ENCODE measurements at places on chromosomes 3 and 15.

DNA sequence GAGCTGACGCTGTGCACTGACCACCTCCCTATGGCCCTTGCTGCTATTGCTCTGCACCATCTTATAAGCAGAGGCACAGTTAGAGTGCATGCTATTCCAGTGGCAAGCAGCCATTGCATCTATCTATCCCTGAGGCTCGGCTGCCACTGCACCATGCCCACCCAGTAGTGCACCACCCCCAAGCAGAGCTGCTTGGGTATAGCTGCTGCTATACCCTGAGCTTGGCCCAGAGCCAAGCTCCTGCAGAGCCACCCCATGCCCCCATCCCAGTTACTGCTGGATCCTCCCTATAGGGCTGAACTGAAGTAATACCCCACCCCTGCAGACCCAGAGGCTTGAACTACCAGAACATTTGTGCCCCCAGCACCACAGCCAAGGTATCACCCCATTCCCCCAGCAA, 19.6 kb upstream of the IGSF10 start:
- DNase-seq: no peak

GRCh38 chr3:161851941-161852566, 355.4 kb downstream of the OTOL1 start:
- no peak for DNase-seq

DNA sequence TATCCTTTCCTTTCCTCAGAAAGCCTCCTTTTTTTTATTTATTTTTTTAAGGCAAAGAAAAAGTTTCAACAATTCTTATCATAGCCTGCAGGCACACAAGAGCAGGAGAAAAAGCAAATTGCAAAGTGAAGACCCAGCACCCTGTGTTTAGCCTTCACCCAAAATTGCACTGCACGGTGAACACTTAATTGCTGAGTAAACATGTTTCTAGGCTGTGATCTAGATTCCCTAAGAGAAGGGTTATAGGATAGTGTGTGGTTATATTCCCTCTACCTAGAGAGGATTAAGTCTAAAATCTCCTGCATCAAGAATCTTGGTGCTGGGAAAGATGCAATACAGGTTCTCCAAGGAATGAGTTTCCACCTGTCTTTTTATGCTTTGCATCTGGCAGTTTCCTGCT, 70.2 kb upstream of the BFSP2 start:
- no peak for DNase-seq

- no peak for DNase-seq
Measured at GRCh38 chr3:28947751-28948150, 333.1 kb upstream of the RBMS3 start.

- DNase-seq: no peak
Measured at GRCh38 chr3:23728601-23729117, 77.1 kb upstream of the UBE2E1 start.

DNA sequence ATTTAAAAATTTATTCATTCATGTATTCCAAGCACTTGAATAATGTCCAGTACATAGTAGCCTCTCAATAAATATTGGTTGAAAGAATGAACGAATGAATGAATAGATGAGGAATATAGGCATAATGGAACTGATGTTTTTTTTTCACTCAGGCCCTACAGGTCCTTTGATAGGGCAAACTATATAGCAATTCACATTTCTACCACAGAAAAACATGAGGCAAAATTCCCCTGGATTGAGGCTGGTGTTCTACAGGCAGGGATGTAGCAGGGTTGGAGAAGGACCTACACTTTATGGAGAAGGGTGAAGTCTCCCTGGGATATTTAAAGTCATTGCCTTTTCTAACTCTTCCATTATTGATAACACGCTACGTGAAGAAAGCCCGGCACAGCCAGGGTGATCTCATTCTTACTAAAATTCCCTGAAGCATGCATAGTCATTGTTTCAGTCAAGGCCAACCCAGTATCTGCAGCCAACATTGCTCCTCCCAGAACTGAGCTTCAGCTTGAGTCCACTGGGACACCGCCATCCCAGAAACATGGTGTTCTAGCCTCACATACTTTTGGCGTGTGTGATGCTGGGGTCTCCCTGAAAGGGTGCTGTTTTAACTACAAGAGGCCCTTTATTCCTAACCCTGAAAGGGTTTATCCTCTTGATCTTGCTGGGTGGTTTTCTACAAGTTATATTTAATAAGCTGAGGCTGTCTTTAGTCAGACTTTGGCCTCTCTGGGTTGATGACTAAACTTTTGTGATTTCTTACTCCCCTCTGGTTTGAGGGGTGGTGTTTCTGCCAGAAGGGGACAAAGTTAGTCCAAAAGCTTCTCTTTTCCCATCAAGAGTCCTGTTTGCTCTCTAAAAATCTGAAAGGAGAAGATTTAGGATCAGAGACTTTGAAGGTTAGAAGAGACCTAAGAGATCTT, 25.9 kb upstream of the FBN1 start:
- no peak for DNase-seq

- DNase-seq: no peak
Measured at GRCh38 chr3:47761046-47761445, 20.6 kb downstream of the SMARCC1 start.

All from stimulated activated CD8-positive, alpha-beta memory T cell treated with anti-CD3 and anti-CD28 coated beads, Interleukin-7, amount 100 ng/mL, for 48 hours (primary cell).